ENCODE measurements at places on chromosomes 1 and 21.

DNA sequence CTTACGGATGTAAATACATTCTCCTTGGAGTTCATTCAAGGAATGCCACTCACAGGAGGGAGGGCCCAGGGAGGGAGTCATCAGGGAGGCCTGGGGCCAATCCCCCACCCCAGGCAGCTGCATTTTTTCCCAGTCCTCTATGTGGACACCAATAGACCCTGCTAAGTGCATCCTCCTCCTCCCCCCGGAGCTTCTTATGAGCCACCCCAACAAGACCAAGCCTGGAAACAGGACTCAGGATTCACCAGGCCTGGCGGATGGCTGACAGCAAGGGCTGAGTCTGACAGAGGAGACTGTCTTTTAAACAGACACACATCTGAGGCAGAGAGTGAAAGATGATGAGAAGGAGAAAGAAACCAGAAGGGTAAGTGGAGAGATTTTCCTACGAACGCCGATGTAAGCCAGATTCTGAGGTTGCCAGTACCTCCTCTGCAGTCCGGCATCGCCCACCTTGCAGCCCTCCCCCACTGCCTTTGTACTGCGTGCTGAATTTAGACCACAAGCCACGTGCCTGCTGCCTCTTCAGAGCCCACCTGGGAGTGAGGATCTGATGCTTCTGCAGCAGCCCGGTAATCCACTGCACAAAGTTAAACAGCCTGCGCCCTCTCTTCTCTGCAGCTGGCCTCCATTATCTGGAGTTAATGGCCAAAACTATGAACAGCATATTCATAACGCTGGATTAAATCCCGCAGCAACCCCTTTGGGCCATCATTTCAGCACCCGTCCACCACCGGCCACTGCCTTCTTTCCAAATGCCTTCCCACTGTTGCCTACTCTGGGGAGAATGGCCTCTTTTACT, 17.6 kb upstream of the SFPQ start:
- DNase-seq: no peak

DNA sequence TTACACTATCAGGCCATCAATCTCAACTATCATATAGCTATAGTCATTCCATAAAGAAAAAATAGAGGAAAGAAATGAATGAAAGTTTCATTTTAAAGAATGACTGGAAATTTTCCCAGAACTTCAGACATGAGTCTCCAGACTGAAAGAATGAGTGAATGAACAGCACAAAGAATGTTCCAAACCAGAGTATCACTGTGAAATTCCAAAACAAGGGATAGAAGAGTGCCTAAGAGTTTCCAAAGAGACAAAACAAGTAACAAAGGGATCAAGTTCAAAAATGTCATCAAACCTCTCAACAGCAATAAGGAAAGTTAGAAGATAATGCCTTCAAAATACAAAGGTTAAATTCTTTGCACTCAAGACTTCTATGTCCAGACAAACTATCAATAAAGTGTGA, 114.9 kb downstream of the DENND1B start:
- no peak for DNase-seq

DNA sequence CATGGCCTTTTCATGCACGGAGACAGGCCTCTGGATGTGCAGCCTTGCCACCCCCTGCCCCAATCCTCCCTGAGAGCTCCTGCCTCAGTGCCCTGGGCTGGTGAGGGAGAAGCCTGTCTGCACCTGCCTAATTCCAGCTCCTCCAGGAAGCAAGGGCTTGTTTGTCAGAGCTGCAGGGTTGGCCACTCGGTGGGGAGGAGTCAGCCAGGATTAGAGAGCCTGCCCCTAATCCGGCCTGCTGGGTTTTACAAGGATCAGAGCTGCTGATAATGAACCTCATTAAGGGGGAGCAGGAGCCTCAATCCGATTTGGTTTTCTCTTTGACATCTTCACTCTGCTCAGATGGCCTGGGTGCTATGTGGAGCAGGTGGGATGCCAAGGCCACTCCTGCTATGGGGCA, 31.9 kb upstream of the LHX4 start:
- DNase-seq: peak; percentile 45

DNA sequence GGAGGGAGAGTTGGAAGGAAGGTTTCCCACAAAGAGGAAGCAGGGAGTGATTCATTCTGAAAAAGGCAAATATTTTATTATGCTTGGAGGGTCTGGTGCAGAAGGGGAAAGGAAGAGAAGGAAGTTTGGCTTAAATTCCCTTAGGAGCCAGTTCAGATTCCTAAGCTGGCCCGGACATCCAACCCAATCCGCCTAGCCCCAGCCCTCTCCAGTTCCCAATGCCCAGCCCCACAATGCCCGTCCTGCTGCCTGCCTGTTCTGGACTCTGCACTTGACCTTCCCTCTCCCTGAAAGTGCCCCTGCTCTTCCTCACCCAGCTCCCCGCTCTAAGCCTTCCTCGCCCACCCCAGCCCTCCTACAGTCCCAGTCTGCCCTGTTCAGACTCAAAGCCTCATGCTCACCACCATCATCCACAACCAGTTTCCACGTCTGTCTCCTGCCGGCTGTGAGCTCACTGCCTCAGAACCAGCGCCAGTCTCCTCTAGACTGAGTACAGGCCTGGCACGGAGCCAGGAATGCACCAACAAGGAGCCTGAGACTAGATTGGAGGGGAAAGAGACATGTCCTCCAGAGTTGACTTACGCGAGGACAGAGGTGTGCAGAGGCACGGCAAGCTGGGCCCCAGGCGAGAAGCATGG, 18.9 kb downstream of the CAPN2 start:
- peak; percentile 65 for DNase-seq

DNA sequence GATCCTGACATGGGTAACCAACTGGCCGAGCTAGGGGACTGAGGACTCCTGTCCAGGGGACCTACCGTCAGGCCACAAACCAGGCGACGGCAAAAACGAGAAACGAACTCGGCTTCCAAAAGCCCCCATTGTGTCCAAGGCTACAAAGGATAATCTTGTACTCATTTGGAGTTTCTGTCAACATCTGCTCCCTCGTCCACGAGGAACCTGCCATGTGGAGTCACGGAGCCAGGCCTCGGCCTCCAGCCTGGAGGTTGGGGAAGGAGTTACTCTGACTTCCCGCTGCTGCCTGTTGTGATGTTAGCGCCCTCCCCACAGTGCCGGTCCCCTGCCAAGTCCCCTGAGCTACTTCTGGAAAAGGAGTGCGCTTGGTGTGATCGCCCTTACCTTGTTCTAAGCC, 7.3 kb downstream of the KRTAP10-1 start:
- no peak for DNase-seq

DNA sequence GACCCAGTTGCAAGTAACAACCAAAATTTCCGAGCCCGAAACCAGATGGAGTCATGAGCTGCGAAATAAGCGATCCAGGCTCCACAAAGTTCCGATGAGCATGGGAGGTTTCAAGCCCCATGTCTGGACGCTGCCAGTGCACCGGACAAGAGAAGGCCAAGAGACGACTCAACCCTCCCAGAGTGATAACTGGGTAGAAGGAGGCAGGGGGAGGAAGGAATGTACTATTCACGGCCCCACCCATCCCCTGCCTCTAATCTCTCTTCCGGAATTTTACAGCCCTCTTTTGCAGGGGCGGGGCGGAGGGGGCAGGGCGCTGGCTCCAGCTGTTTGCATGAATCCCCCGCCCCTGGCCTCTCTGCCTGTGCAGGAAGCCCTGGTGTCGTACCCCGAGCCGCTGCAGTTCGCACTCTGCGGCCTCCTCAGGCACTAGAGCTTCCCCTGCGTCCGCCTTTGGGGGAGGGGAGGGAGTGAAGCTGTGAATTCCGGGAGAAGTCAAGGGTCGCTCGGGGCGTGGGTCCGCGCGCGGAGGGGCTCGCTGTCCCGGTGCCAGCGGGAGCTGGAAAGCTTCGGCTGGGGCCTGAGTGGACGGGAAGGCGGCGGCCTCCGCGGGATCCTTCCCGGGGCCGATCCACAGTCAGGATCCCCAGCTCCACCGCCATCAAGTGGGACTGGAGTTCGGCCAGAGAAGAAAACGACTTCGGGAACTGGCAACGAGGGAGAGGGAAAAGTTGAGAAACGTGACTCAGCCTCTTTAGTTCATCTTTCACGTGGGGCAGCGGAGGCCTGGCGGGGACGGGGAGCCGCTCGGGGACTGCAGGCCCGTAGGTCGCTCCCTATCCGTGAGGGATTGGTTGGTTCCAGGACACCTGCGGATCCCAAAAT, 6.3 kb upstream of the PTP4A2 start:
- DNase-seq: peak; percentile 71

GRCh38 chr1:108617008-108617723, 43.7 kb downstream of the HENMT1 start:
- no peak for DNase-seq

GRCh38 chr1:38046333-38046883, at the start of gene POU3F1:
POU3F1 (minus strand) TSS chr1:38046793; CDS start chr1:38046743, 50 bp downstream.
- no peak for DNase-seq

DNA sequence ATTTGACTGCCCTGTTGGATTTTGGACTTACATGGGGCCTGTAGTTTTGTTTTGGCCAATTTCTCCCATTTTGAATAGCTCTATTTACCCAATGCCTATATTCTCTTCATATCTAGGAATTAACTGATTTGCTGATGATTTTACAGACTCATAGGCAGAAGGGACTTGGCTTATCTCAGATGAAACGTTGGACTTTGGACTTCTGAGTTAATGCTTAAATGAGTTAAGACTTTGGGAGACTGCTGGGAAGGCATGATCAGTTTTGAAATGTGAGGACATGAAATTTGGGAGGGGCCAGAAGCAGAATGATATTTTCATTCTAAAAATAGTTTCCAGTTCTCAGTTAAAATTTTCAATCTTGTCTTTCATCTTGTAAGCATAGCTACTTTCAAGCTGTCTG, 222.3 kb downstream of the COP1 start:
- DNase-seq: no peak

- no peak for DNase-seq
Observed at GRCh38 chr1:179917601-179918429, 35.7 kb downstream of the TOR1AIP1 start.

- no peak for DNase-seq
Observed at GRCh38 chr1:151716771-151717631, at the start of gene CELF3. CELF3 (minus strand) TSS chr1:151716803; CDS start chr1:151716020, 783 bp downstream.

- DNase-seq: no peak
Observed at GRCh38 chr1:172670316-172670715, 11.4 kb downstream of the FASLG start.

DNA sequence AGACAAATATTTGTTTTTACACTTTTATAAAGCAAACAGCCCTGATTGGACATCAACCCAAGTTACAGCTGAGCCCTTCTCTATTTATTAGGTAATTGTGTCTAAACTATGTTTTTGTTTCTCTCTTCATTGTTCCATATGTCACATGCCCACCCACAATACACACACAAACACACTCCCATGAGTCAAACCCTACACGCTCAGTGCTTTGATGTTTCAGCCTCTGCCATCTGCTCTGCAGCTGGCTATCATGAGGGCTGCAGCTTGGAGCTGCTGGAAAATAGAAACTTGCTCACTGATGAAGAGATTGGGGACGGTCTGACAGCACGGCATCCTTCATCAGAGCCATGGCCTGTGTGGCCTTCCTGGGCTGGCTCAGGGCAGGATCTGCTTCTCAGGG, 41.7 kb downstream of the PSMG1 start:
- no peak for DNase-seq

- DNase-seq: no peak
Observed at GRCh38 chr1:118503752-118504151, 318.7 kb upstream of the SPAG17 start.

- DNase-seq: no peak
Observed at GRCh38 chr1:172376431-172376830, 44.1 kb upstream of the C1orf105 start.

DNA sequence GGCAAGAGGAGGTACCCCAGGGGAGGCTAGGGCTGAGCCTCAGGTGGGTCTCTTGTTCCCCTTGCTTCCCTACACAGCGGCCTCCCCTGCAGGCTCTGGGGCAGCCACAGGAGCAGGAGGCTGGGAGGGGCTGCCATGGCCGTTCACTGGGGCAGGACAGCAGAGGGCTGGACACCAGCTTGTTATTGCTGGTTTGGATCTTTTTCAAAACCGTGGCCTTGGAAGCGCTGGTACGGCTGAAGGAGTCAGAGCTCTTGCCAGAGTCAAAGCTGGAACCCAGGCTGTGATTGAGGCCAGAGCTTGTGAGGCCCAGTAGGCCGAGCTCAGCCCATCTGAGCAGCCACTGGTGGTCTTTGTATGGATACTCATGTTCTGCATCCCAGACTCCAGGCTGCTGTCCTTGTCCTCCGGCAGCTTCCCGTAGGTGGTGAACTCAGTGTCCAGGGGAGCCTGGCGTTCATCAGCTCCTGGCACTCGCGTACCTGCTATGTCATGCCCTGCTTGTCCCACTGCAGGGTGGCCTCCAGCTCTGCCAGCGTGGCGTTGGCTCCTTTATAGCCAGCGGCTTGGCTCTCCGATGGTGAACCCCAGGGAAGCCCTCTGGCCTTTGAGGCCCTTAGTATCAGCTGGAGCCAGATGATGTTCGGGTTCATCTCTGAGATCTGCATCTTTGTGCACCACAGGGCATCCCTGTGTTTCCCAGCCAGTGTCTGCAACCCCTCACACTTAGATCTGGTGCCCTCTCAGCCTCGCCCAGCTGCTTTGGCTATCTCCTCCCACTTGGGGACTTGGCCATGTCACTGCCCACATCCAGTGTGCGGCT, 40.3 kb upstream of the THEM4 start:
- DNase-seq: no peak

GRCh38 chr1:44523593-44524591, 118.8 kb downstream of the RNF220 start:
- no peak for DNase-seq

All from retinal pigment epithelial cell (primary cell).